SK-N-SH (cell line): ENCODE measurements at places on chromosomes 1 and 21. TPM values are rescaled to one million over a fixed set of nuclear protein-coding genes. Genes with fewer than 3 reads are reported as not detected.
A peak's percentile ranks its signal among the peaks of the same experiment; 100 is the strongest.

DNA sequence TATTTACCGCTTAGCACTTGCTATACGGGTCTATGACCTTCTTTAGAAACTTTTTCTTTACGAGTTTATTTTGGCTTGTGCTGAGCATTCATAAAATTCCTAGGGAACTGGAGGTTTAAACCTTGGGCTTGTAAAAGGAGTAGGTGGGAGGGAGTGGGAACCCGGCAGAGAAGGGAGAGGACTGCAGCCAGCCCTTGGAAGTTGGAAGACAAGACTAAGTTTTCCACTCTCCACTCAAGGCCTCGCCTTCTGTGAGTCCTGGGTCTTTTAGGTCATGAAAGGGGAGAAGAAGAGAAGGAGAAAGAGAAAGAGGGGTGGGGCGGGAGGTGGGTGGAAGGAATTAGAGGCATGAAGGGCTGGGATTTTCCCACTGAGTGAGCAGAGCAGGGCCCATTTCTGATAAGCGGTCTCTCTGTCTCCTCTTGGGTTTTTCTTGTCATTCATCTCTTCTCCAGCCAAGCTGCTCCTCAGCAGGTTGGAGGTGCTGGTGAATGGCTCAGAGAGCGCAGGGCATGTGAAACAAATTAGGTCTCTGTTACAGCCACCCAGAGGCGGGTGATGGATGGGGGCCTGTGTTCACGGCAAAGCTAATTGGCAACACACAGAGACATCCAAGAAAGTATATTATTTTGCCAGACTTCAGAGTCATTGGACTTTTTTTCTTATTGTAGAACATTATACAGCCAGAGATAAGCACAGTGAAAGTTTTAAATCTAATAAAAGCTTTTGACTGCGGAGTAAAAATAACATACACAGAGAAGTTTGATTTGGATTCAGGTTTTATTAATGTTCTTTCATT lies 247.3 kb downstream of the FOXD2 start:
- peak; percentile 74 for DNase-seq

DNA sequence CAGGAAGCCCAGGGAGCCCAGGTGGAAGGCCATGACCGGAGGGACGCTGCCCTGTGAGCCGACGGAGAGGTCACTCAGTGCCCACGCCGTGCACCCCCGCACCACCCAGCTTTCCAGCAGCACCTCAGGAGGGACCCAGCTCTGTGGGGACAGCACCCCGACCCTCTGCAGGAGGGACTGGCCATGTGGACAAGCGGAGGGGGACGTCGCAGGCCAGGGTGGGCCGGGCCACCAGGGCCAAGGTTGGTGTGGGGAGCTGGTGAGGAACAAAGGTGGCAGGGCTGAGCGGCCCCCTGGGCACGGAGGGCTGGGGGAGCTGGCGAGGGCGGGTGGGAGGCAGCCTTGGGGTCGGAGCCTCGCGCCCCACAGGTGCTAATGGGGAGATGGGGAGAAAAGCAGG lies 22.8 kb downstream of the NADK start:
- DNase-seq: no peak

DNA sequence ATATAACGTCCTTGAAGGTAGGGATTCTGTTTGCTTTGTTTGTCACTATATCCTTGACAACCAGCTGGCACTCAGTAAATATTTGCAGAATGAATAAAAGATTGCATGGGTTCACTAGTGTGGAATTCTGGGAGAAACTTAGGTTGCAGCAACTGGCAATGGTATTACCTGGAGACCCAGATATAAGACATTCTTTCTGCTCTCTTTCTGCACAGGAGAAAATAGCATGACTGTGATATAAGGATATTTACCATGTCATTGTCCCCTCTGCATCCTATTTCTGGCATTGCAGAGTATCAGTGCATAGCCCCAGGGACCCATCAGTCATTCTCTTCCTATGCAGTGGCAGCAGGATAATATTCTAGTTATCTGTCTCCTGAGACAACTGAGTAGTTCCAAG lies 308.9 kb upstream of the LRRC7 start:
- DNase-seq: no peak

DNA sequence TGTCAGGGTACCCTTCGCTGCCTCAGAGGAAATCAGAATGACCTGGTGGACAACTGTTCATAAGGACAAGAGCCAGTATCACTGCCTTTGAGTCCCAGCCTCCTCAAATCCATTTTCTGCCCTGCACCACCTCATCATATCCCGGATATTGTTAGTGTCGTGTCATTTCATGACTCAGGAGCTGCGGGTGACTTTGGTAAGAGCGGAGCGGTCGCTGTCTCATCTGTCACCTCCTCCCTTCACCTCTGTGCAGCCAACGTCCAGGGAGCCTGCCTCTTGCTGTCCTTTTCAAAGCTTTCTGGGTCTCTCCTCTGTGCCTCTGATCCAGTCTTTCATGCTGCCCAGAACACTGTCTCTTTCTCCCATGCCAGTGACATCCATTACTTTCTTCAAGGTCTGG lies 7.0 kb upstream of the C1orf198 start:
- no peak for DNase-seq

DNA sequence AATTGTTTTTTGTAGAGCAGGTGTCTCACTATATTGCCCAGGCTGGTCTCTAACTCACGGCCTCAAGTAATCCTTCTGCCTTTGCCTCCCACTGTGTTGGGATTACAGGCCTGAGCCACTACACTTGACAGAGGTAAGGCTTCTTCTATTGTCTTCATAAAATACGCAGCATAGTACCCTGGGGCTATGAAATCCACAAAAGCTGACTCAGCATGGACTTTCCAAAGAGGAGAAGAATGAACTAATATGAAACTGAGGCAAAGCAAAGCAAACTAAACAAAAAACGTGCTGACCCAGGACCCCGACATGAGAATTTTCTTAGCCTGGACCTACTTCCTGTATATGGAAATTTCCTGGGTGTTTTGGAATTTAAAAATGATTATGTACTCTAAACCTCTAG lies 18.5 kb upstream of the ATP13A2 start:
- DNase-seq: no peak

DNA sequence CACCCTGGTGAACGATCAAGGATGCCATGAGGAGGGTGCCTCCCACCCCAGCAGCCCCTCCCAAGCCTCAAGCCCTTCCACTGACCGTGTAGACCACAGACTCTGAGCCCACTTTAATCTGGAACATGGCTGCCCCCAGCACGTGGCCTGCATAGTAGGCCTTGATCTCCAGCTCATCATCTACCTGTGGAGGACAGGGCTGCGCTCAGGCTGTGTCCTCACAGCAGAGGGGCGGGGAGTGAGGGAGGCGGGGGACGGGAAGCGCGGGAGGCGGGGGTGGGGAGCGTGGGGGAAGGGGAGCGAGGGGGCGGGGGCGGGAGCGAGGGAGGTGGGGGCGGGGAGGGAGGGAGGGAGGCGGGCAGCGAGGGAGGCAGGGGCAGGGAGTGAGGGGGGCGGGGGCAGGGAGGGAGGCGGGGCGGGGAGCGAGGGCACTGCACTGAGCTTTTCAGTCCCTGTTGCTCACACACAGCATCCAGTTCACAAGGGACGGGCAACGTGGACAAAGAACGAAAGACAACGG lies 7.1 kb downstream of the PUSL1 start:
- no peak for DNase-seq

DNA sequence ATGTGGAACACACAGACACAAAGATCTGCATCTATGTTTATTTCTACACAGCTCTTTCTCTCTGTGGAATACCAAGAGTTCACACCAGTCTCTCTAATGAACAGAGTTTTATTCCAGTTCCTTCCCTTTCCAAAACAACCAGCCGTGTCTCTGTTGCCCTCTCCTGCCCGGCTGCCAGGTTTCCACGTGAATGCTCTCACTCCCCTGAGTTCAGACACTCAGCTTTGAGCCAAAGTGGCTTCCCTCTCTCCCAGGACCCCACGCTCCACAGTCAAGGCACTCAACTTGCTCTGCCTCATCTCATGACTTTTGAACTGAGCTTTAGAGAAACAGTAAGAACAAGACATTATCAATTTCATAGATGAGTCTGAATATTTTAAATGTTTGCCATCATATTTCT lies 488.9 kb downstream of the SMYD3 start:
- no peak for DNase-seq

DNA sequence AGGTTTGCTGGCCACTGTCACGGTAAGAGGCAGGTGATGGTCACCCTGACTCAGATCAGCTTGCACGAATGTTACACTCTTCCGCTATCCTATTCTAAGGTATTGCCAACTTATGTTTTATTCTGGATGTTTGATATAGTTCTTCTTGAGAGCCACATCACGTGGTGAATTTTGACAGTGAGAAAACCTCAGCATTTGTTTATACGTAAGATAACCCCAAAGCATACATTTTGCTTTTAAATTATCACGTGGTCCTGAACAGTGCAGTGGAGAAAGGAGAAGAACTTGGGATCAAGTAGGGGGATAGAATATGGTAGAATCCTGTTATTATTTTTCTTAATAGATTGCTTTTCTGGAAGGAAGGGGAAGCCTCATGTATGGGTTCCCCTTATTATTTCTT lies 16.6 kb downstream of the ATP1A1 start:
- DNase-seq: no peak

DNA sequence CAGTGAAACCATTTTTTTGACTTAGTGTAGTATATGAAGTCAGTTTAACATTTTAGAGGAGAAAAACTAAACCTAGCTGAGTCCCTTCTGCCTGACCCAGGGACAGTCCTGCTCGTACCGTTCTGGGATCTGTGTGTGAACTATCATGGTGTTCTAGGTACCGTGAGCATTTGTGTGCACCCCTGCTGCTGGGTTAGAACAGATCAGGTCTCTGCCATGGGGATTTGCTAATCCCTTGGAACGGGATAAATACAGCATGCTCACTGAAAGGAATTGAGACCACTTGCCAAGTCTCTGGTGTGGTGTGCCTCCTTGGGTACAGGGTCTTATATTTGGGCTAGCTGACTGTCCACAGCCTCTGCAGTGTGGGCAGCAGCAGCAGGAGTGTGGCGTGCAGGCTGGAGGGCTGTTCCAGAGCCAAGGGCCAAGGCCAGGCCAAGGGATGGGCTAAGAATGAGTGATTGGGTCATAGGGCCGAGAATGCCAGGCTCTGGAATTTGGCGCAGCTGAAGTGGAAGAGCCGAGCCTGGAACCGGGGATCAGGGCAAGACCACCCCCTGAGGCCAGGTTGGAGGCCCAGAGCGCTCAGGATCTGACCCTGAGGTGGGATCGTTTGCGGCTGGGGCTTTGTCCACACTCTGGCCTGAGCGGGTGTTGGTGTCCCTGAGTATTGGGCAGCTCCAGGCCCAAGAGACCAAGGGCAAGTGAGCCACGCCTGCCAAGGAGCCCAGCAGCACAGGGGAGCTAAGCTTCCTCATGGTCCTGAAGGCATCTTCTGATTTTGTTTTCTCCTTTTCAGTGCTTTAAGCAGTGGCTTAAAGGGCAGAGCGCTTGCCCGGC lies 66.3 kb downstream of the VPS26C start:
- DNase-seq: no peak

- no peak for DNase-seq
Measured at GRCh38 chr1:222040121-222040805, 298.4 kb upstream of the DUSP10 start.

- peak; percentile 44 for DNase-seq
Measured at GRCh38 chr1:155085504-155086127, 7.0 kb downstream of the EFNA3 start.

GRCh38 chr21:44463724-44464123 lies 8.4 kb downstream of the LRRC3 start:
- peak; percentile 20 for DNase-seq

GRCh38 chr21:35649186-35649585 lies 411.1 kb downstream of the SETD4 start:
- DNase-seq: no peak

DNA sequence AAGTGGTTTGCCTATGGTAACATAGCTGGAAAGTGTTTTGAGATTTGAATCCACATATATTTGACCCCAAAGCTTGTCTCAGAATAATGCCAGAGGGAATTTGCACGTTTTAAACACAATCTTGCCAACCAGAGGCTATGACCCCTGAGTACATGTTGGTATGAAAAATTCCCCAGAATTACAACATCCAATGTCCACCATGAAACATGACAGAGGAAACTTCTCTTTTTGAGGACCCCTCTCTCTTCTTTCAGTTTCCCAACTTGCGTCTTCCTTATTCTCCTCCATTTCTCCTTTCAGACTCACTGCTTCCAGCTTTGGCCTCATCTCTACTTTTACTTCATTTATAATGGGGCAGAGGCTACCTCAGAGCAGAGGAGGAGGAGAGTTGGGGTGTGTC lies 5.5 kb upstream of the KCNJ9 start:
- no peak for DNase-seq

DNA sequence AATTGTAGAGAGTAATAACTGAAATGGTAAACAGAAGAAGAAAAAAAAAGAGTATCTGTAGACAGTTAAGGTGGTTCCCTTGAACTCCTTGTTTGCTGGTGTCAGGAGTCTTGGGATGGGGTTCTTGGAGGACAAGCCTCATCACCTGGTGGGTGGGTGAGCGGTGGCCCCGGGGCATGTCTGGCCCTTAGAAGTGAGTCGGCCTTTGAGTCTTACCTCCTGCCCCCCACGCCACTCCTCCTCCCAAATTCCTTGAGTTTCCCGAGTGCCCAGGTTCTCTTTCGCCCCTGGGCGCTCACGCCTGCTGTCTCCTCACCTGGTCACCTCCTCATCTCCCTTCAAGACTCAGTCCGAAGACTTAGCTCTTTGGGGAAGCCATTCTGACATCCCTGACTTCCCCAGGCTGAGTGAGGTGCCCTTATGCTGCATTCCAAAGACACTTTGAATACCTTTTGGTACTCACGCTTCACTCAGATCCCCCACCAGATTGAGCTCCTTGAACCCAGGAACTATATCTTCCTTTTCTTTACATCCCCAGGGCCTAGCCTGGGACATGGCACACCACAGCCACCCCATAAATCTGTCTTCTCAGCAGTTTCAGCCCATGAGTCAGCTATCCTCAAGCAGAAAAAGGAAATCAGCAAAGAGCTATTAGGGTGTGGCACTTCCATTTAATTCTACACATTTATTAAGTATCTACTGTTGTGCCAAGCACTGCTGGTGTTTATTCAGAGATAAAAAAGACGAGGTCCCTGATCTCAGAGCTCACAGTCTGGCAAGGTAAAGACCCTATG lies 13.5 kb upstream of the IKBKE start:
- no peak for DNase-seq

UTS2 gene
- polyA plus RNA-seq: 0.13 TPM in 1 of 2 replicates, not detected in the other

LCE2B gene
- polyA plus RNA-seq: not detected in 2 replicates

F5 gene
- under 0.01 TPM in 1 of 2 replicates, not detected in the other for polyA plus RNA-seq

KRTAP15-1 gene
- not detected in 2 replicates for polyA plus RNA-seq

TNFAIP8L2 gene
- not detected in 2 replicates for polyA plus RNA-seq

HMGCS2 gene
- polyA plus RNA-seq: not detected in 2 replicates

ABCA4 gene
- 0.03 and 0.06 TPM in 2 replicates for polyA plus RNA-seq

THRAP3 gene
- 33.7 and 46.1 TPM in 2 replicates for polyA plus RNA-seq

SNX7 gene
- polyA plus RNA-seq: 16.0 and 51.3 TPM in 2 replicates

GPR157 gene
- polyA plus RNA-seq: 1.8 and 2.1 TPM in 2 replicates

IFNLR1 gene
- 0.29 and 0.30 TPM in 2 replicates for polyA plus RNA-seq

TMEM125 gene
- not detected in 2 replicates for polyA plus RNA-seq
